Activated effector memory CD4-positive, alpha-beta T cell treated with Interleukin-2 at 50 U/mL for 16 hours (primary cell): ENCODE measurements at places on chromosomes 4 and X.

DNA sequence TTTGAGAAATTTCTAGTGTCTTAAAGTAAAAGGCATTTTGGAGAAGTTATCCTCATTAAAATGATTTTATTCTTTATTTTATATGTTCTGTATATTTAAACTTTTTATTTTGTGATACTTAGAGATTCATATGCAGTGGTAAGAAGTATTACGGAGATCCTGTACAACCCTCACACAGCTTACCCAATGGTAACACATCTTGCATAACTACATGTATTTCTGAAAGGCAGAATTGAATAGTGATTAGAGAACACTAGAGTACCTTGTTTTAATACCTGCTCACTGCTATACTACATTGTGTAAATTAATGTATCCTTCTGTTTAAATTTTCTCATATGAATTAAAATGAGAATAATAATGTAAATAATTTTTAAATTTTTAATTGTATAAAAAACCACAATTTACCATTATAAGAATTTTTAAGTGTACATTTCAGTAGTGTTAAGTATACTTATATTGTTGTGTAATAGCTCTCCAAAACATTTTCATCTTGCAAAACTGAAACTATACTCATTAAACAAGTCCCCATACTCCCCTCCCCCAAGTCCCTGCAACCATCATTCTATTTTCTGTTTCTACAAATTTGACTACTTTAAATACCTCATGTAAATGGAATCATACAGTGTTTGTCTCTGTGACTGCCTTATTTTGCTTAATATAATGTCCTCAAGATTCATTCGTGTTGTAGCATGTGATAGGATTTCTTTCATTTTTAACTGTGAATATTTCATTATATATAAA is 45.4 kb downstream of the INTS12 start:
- no peak for DNase-seq

- DNase-seq, result no peak
Observed at GRCh38 chrX:41116948-41117347, 31.7 kb downstream of the USP9X start.

DNA sequence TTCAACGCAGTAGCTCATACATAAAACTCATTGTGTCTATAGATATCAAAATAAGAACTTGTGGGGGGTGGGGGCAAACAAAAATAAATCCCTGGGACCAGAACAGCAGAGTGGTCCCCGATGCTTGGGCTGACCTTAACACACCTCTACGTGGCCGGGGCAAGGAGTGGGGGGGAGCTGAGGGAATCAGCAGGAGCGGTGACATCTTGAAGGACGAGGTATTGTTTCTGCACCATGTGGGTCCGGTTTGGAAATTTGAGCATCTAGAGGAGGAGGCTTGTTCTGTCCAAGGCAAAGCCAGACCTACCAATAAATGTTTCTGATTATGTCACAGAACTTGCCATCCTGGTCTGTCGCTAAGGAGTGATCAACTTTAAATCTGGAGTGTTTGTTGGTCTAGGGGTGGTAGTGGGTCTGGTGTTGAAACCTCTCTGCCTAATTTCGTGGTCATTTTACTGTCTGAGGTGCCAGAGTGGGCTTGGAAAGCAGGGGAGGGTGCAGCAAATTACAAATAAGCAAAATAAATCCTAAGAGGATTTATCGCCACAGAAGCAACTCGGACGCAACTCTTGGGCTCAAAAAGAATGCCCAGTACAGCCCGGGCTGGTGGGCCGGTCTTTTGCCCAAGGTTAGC is 774 bp upstream of the RAPGEF2 start:
- no peak for DNase-seq

GRCh38 chr4:156193106-156193505 is 239.4 kb upstream of the CTSO start:
- DNase-seq, result no peak

- no peak for DNase-seq
Observed at GRCh38 chr4:89266128-89266527, 41.5 kb downstream of the GPRIN3 start.
